Activated effector memory CD4-positive, alpha-beta T cell treated with anti-CD3 and anti-CD28 coated beads, Interleukin-2, amount 50 U/mL, for 16 hours (primary cell): ENCODE measurements at places on chromosomes 4 and X.

GRCh38 chr4:62622089-62622488, 1422.0 kb downstream of the ADGRL3 start:
- no peak for DNase-seq

- DNase-seq, result no peak
These were observed 45.9 kb downstream of the ZFYVE28 start for GRCh38 chr4:2372488-2373030.

- no peak for DNase-seq
These were observed 146.8 kb upstream of the RBPJ start for GRCh38 chr4:26174027-26174426.

DNA sequence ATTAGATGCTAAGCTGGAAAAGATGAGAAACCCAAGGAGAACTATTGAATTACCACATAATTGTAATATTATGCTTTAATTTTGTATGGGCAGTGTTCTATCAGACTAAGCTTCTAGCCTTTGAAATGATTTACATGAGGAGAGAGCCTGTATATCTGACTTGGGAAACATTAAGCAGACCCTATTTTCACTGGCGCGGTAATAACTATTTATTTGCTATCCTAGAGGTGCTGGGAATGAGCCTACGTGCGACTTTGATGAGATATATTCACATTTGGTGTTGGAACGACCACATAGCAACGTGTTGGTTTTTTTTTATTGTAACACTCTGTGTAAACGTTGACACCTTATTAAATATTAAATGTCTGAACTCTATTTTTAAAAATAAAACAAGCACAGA, 80.5 kb downstream of the CLCN4 start:
- no peak for DNase-seq

DNA sequence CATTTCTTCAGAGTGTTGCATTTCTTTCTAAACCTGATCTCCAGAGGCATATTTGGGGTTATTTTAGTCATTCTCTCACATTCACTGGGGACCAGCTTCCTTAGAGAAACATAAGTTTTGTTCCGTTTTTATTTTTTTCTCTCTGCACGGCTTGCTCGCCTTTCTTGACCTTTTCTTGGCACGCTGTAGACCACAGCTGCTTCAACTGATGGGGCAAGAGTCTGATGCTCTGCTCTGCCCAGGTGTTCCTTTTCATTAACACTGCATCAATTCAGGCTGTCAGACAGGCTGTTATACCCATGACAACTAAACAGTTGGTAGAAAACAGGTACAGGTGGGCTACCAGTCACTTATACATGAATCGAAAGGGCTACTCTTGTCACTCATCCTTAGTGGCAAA, 682.2 kb upstream of the DIAPH2 start:
- no peak for DNase-seq

DNA sequence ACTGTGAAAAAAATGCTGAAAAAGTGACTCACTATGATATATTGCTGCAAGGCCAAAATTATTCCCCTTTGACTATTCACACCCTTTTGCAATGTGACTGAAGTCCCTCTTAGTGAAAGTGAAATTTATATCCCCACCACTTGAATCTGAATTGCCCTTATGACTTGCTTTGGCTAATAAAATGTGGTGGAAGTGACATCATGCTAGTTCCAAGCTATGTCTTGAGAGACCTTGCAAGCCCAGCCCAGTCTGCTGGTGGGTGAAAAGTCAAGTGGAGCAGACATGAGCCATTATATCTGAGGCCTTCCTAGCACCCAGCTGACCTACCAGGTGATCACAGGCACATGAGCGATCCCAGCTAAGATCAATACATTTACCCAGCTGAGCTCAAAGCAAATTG, 94.7 kb downstream of the LINC00632 start:
- DNase-seq, result no peak

DNA sequence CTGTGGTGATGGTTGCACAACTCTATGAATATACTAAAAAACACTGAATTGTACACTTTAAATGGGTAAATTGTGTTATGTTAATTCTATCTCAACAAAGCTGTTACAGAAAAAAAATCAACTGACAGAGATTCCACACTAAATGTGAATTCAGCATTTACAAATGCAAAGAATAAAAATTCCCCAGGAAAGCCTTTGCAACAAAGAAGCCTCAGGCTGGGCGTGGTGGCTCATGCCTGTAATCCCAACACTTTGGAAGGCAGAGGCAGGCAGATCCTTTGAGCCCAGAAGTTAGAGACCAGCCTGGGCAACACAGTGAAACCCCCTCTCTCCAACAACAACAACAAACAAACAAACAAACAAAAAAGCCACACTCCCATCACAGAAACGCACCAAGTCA, 8.9 kb downstream of the BCLAF3 start:
- DNase-seq, result no peak

DNA sequence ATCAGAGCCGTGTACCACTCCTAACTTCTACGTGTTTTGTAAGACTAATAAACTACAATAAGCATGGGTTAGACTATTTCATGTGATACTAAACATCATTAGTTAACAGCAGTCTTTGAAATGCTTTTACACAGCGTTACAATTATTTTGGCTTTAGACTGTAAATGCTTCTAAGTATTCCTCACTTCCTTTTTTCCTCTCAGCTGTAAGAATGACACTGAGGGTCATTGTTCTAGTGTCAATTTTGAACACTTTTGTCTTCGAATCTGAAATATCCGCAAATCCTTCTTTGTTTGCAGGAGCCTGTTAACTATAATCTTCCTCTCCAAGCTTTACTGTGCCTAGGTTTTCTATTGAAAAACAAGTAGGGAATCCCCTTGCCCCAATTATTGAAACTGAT, 1.5 kb downstream of the ABCE1 start:
- DNase-seq, result no peak

GRCh38 chr4:10078481-10079233, 37.9 kb downstream of the WDR1 start:
- peak; percentile 61 for DNase-seq
